ENCODE measurements at places on chromosomes 2 and 18. TPM values are rescaled to one million over a fixed set of nuclear protein-coding genes. Genes with fewer than 3 reads are reported as not detected.

DNA sequence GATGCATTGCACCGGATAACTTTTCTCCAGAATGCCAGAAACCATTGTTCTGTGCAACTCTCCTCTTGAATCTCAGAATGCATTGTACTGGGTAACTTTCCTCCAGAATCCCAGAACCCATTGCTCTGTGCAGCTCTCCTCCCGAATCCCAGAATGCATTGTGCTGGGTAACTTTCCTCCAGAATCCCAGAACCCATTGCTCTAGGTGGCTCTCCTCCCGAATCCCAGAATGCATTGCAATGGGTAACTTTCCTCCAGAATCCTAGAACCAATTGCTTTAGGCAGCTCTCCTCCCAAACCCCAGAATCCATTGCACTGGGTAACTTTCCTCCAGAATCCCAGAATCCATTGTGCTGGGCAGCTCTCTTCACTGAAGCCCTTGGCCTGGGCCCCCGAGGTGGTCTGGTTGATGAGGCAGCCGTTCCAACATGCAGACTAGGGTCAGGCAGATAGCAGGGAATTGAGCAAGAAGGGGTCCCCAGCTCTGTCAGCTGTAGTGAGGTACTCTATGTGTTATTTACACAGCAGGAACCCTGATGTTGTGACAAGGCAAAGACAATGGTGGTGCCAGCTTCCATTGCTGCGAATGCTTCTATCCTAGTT is 9.4 kb downstream of the FOSL2 start:
- no peak for DNase-seq

DNA sequence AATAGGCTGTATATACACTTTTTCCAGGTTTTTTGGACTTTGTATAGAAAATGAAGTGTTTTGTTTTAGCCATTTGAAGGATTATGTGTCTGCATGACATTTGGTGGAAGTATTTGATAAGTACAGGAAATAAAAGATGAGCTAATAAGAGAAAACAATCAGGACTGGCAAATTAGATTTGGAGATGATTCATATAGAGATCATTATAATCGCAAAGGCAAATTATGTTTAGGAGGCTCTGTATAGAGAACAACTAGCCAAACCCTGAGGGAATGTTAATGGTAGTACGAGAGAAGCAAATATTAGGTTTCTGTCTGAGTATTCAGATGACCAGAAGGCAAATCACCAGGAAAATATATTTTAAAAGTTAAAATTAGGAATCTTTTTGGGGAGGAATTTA is 41.7 kb downstream of the PLCL1 start:
- no peak for DNase-seq

DNA sequence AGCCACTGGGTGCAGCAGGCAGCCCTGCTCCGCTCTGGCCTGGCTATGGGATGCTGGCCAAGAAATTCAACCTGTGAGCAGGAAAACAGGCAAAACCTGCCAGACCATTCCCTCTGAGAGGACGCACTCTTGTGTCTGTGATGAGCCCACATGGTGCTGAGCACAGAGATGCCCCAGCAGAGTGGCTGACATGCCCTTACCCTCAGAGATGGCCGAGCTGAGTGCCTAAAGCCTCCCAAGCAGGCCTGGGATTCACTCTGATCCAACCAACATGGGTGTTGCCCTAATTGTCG is 34.3 kb upstream of the TAF1B start:
- DNase-seq = no peak

DNA sequence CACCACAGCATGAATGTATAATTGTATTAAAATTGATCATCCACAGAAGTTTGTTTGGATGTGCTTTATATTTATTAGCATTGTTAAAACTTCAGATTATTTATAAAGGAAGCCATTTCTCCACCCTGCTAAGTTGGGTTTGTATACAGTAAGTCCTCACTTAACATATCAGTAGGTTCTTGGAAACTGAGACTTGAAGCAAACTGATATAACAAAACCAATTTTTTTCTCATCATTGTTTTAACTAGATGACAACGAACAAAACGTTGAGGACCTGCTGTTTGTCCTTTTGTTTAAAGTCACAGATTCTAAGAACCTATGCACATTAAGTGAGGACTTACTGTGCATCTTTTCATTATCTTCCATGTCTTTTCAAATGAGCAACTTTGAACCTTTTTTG is 17.1 kb downstream of the C2orf69 start:
- DNase-seq = no peak

DNA sequence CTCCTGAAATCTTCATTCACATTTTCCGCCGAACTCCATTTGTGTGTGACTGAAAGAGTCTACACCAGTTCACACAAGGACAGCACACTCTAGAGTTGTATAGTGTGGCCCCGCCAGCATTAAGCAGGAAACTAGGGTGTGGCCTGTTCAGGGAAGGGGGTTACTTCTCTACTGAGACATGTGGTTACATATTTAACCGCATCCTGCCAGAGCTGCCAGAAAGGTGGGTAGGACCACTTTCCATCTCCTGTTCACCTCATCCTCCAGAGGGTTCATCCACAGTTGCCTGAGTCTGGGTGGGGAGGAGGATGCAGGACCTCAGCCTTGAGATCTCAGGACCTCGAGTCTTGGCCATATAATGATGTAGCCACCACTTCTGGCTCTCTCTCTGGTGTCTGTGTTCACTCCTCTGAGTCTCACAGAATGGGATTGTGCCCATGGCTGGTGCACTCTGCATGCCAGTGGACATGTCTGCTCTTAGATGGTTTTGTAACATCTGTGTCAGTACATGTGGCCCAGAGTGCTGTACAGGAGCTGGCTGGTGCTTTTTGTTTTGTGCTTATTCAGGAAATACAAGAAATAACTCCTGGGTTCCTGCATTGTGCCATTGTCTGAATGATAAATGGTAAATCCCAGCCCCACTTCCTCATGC is 7.7 kb upstream of the SP140L start:
- no peak for DNase-seq

Gene GTF2A1L
- not detected for total RNA-seq

Gene CERS6
- total RNA-seq = 36.9 TPM

Gene GAREM2
- 16.9 TPM for total RNA-seq

DNA sequence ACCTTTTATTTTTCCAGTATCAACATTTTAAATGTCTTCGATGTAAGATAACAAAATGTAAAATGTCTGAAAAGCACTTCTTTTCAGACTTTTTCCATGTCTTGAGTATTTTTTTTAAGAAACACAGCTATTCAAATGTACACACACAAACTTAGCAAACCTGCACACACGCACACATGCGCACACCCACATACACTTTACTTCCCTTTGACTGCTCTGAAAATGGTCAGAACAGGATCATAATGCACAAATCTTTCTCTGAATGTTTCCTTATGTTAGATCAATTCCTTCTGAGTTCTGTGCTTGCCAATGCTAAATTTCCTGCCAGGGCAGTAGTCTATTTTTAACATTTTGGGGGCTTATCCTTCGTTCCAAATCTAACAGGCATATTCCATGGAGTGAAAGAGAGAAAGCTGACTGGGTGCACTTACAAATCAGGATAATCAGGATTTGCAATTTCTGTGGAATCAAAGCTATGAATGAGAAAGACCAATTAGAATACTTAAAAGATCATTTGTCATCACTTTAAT is 136.3 kb downstream of the ZEB2 start:
- DNase-seq = no peak

Gene OTOS
- total RNA-seq = not detected
